CD4-positive, CD25-positive, alpha-beta regulatory T cell (primary cell): ENCODE measurements at places on chromosomes 4 and X.
A peak's percentile ranks its signal among the peaks of the same experiment; 100 is the strongest.

- DNase-seq = no peak
Observed at GRCh38 chrX:68725756-68726365, 78.4 kb downstream of the STARD8 start.

DNA sequence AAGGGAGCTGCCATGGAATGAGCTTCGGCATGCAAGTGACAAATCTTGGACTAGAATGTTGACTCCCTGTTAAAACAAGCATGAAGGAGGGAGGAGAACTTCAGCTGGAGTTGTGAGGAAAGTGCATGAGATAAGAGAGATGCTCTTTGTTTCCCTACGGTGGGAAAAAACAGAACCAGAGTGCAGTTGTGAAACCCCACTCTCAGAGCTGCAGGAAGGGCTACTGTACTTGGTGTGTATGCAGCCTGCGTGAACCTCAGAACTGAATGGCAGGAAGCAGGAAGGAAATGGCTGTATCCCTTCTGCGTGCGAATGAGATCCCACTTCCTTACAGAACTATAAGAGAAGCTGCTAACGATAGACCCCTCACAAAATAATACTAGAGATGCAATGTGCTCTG, 57.2 kb downstream of the EGF start:
- DNase-seq = no peak

- DNase-seq = no peak
Observed at GRCh38 chrX:21929209-21929608, 11.3 kb upstream of the SMS start.

DNA sequence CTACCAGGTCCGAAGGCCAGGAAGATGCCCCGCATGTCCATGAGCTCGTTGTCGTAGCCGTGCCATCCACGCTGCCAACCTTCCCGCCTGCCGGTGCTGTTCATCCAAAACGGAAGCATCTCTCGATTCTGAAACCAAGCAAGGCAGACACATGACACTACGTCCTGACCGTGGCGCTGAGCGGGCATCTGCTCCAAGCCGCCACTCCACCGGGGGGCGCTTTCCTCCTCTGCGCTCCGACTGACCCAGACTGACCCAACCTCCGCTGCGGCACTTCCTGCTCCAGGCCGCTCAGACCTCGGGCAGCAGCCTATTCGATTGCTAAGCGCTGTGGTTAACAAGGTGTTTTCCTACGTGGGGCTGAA, 120.5 kb downstream of the ENPP6 start:
- DNase-seq = peak; percentile 7

DNA sequence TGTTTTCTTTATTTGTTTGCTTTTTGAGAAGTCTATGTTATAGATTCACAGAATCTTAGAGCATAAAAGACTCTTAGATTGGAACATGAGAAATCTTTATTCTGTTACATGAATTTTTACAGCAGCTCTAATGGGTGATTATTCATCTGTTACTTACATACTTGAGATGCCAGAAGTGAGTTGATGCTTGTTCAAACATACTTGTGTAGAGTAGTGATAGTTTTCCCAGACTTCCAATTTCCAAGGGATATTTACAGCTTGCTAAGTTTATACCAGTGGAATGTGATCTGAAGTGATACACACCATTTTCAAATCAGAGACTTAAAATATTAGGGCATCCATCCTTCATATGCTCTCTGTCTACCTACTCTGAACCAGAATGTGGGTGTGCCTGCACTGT, 252.9 kb upstream of the SMIM31 start:
- DNase-seq = no peak
